ENCODE measurements at places on chromosomes 1 and 21.

DNA sequence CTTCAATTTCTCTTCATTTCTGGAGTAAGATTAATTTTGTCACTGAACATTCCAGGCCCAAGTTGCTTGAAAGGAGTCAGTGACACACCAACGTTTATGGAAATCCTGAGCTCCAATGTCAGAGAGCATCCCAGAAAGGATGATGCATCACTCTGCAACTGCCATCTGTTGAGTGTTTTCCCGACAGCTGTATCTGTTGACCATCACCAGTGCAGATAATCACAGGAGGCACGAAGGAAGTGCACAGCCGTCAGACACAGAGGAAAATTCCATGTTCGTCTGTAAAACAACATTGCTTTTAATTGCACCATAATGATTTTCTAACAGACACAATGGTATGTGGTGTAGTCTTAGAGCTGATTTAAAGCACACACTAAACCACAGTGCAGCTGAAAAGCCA lies 376.7 kb upstream of the ADGRL2 start:
- peak; percentile 15 for DNase-seq

DNA sequence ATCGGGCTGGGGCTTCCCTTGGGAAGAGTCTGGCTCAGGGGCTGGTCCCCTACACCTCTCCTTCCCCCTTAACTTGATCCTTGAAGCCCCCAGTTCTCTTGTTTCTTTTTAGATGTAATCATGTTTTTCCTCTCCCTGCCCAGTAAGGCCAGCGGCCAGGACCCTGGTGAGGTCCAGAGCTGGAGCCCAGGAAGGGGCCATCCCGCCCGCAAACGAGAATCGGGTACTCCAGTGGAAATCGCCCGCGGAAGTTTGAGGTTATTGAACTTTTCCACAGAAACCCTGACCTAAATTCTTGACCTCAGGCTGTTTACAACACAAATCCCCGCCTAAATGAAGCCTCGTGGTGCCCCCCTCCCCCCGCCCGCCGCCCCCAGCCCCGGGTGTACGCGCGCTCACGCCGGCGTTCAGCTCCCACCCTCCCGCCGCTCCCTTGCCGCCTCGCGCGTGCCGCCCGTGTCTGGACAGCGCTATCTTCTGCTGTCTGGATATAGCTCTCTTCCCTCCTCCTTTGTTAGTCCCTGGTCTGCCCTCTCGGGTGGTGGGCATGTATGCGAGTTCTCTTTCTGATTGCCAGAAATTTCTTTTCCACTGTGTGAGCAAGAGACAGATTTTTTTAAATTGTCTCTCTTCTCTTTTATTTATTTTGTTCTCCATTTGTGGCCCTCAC lies 165.9 kb upstream of the CACNA1E start:
- DNase-seq: no peak

DNA sequence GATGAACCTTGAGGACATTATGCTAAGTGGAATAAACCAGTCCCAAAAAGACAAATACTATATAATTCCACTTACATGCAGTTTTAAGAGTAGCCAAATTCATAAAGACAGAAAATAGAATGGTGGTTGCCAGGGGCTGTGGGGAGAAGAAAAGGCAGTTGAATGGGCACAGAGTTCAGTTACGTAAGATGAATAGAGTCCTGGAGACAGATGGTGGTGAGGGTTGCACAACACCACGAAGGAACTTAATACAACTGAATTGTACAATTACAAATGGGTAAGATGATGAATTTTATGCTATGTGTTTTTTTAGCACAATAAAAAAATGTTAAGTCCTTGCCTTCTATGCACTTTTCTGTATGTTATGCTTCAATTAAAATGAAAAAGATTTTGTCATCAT lies 66.6 kb downstream of the CD34 start:
- no peak for DNase-seq

- no peak for DNase-seq
Observed at GRCh38 chr1:205316161-205316566, 5.4 kb downstream of the NUAK2 start.

DNA sequence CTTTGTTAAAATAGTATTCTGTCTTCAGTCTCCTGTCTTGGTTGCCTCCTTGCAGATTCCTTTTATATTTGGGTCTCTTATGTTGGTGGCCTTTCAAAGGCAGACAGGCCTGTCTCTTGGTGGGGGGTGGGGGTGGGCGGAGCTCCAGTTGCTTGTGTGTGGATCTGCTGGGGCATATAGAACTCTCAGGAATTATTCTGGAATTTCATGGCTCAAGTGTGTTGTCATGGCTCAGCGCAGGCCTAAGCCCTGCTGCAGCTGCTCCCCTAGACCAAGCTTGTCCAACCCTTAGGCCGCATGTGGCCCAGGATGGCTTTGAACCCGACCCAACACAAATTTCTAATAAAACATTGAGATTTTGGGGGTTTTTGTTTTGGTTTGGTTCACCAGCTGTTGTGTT lies 8.0 kb downstream of the C1orf35 start:
- no peak for DNase-seq

GRCh38 chr1:74504933-74505512 lies 7.4 kb downstream of the LRRC53 start:
- DNase-seq: peak; percentile 50

DNA sequence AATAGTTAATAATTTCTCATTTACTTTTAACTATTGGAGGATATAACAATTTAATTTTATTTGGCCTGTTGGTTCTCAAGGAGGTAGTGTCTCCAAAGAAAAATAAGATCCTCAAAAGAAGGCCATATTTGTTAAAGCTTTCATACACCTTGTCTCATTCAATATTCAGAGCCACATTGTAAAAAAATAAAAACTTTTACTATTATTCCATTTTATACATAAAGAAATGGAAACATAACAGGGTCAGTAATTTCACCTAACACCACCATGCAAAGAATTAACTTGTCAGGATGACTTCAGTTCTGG lies 40.3 kb upstream of the KCTD3 start:
- DNase-seq: no peak

GRCh38 chr1:213049232-213049631 lies 1.8 kb upstream of the RPS6KC1 start:
- DNase-seq: no peak

DNA sequence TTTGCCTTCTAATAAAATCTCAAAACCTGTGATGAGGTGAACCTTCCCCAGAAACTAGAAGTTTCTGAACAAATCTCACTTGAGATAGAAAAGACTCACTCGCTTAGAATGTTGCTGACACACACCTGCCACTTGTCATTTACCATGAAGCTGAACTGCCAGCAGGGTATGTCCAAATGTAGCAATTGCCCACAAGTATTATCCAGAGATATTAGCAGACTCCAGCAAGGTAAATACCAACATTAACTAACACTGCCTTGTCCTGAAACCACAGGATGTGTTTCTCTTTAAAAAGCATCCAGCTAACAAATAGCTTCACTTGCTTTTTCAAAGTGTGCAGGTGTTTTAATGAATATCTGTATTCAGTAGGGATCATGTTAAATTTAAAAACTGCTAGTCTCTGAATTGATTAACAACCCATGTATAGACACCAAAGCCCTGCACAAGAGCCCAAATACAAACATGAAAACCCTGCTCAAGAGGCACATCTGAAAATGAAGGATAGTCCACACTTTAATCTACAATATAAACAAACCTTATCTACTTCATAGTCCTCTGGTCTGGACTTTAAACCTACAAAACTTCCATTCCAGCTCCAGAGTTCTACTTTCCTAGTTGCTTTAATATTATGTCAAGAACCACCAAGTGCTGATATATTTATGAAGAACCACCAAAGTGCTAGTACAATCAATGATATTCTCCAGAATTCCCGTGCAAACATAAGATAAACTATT lies 19.3 kb downstream of the KRTAP8-1 start:
- DNase-seq: no peak

- no peak for DNase-seq
Observed at GRCh38 chr1:88877382-88877825, 14.0 kb downstream of the GTF2B start.

- no peak for DNase-seq
Observed at GRCh38 chr1:232611834-232612233, 18.1 kb downstream of the SIPA1L2 start.

DNA sequence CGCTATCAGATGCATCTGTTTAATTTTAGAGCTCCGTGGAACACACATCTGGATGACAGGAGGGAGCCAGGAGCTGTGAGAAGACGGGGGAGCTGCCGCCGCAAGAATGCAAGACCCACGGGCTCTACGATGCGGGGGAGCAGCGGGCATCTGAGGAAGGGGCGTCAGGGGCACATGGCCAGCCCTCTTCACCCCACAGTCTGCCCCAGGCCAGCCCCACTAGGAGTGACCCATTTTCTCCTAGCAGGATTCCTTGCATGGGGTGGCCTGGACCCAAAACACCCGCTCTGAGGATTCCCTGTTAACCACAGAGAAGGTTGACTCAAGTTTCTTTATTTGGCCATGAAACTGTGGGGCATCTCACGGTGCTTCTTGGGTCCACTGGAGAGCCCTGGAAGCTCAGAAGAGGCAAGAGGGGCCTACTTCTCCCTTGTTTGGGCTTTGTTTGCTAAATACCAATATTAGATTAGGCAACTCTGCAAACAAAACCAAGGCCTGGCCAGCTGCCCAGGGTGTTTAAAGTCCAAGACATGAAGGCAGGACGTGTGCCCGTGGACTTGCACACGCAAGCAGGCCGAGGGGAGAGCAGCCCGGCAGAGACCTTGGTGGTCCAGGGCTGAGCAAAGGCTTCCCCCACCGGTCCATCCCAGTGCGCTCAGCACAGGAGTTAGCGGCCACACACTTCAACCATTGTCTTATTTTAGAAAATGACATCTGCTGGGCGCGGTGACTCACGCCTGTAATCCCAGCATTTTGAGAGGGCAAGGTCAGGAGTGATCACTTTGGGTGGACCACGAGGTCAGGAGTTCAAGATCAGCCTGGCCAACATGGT lies 89.8 kb downstream of the DHRS3 start:
- no peak for DNase-seq

GRCh38 chr1:187873126-187873525 lies 1044.4 kb downstream of the PLA2G4A start:
- DNase-seq: no peak

DNA sequence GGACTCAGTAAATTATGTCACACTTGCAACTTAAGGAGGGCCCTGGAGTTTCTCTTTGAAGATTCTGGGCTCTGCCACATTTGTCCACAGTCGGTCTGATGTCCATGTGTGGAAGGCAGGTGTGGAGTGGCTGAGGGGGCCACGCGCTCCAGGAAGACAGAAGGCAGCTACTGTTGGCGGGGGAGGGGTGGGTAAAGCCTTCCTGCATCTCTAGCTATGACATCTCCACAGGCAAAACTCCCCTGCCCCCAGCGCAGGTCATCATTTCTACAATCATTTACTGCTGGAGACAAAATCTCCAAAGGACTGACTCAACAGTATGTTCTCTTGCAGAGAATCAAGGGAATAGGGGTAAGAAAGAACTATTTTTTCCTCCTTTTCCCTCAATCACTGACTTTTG lies 11.4 kb upstream of the TSPEAR start:
- DNase-seq: no peak

DNA sequence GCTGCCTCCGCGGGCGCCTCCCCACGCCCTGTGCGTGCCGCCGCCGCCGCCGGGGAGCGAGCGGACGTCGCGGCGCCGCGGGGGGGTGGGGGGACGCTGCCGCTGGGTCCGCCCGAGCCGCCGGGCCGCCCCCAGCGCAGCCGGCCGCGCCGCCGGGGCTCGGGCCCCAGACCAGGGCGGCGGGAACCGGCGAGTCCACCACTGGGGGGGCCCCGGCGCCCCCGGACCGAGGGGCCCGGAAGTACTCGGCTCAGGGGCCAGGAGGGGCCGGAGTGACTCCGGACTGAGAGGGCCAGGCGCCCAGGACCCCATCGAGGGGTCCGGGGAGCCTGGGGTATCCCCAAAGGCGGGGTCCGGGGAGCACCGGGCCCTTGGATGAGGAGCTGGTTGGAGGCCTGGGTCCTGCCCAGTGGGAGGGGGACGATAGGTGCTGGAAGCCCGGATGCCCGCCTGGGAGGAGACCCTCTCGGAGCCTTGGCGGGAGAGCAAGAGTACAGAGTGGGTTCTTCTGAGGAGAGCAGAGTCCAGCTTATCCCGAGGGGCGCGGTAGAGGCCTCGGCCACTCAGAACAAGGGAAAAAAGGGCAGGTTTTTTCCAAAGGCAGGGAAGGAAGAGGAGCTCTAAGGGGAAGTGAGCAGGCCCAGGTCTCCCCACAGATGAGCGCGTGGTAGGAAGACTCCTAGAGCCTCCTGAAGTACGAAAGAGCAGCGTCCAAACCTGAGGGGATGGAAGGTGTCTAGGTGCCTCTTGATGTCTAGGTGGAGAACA lies 556 bp downstream of the GMEB1 start:
- DNase-seq: peak; percentile 82

DNA sequence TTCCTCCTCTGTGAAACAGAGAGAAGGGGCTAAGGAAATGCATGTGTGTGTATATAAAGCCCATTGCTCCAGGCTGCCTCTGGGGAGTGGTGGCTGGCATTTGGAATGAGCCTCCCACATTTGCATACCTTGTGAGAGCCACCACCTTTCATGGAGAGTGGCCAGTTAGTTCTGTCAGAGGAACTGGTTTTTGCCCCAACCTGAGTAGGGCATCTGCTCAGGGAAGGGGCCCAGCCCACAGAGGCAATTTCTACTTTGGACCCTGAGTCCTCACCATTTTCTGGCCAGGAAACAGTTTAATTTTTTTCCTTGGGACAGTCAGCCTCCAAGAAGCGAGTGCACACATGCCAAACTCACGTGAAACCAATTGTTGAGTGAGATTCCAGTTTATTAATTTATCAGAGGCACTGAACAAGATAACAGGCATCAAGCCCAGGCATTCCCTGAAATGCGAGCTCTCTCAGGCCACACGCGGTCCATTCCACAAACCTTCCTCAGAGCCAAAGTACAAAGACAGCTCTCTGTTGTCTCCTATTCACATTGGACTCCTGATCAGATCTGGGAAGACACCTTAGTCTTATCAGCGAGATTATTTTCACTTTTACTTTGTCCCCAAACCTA lies 1.0 kb upstream of the SLC6A9 start:
- DNase-seq: no peak

- no peak for DNase-seq
Observed at GRCh38 chr1:159937054-159937750, 8.2 kb downstream of the IGSF9 start.

DNA sequence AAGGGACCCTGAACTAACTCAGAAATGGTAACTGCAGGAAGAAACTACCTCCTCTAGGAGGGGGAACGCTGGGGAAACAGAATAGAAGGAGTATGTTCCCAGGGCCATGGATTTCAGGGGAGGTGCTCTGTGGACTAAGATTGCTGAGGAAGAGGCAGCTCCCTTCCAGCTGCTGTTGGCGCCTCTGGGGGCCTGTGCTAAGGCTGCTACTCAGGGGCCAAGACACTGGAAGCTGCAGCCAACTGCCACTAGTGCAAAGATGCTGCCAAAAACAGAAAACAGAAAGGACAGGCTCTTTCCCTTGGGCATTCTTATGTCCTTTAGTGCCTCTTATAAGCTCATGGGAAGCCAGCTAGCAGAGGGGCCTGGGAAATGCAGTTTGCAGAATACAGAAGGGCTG lies 58.0 kb upstream of the SGIP1 start:
- DNase-seq: no peak

DNA sequence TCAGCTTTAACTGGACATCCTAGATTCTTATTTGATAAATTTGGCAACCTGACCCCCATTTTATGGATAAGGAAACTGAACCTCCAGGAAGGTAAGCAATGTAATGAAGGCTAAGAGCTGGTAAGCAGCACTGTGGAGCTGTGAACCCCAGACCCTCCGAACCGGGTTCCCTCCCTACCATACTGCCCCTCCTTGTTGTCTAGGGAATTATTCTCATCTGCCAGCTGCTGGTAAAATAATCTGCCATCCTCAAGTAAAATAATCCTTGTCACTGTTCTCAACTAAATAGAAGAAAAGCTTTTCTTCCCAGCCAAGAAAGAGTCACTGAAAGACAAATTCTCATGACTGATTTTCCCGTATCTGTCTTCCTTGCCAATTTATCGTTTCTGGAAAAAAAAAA lies 55.8 kb upstream of the PRDX6 start:
- no peak for DNase-seq

Data from NCI-H1930 (cell line).